ENCODE measurements at places on chromosomes 16 and 17. TPM values are rescaled to one million over a fixed set of nuclear protein-coding genes. Genes with fewer than 3 reads are reported as not detected.

- no peak for DNase-seq
Observed at GRCh38 chr17:50353600-50354195, 7.8 kb downstream of the XYLT2 start.

DNA sequence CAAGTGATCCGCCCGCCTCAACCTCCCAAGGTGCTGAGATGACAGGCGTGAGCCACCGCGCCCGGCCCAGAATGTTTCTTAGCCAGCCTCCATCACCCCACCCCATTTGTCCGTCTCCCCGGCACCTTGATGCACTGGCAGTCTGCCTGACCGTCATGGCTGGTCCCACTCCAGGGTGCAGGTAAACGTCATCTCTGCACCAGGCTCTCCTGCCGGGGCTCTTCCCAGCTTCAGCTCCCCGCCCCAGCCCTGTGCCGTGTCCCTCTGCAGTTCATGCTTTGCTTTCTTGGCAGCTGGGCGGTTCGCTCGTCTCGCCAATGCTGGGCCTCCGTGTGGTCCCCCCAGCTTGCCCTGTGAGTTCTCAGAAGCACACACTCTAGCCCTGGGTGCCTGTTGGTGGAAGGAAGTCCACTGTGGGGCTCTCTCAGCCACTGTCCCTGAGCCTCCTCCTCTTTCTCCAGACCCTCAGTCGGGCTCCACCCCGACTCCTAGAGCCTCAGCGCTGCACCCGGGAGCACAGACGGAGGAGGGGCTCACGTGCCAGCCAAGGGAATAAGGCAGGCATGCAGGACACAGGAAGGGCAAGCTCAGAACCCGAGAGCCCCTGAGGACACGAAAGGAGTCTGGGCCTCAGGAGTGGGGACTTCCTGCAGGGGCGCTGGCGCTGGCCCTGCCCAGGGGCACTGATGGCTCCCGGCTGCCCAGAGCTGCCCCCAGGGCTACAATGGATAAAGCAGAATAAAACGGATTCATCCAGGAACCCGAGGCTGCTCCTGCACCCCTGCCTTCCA lies 12.0 kb downstream of the HS3ST6 start:
- no peak for DNase-seq

DNA sequence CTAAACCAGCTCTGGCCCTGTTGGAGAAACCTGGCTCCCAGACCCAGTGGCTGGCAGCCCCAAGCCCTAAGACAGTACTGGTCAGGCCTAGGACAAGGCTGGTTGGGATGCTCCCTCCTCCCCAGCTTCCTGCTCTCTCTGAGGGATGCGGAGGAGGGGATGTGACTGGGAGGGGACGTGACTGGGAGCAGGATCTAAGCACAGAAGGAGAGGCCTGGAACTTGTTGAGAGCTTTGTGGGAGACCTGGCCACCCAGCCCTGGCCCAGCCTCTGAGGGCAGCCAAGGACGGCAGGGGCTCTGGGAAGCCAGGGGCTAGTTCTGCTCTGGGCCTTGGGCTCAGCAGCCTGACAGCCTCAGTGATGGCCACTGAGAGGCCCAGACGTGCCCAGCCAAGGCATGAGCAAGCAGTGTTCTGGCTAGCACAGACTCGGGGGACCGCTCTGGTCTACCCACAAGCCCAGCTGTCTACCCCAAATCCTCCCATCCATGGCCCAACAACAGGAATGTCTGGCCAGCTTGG lies 22.8 kb downstream of the ATP6V0D1 start:
- no peak for DNase-seq

Gene GP1BA
- not detected for total RNA-seq

DNA sequence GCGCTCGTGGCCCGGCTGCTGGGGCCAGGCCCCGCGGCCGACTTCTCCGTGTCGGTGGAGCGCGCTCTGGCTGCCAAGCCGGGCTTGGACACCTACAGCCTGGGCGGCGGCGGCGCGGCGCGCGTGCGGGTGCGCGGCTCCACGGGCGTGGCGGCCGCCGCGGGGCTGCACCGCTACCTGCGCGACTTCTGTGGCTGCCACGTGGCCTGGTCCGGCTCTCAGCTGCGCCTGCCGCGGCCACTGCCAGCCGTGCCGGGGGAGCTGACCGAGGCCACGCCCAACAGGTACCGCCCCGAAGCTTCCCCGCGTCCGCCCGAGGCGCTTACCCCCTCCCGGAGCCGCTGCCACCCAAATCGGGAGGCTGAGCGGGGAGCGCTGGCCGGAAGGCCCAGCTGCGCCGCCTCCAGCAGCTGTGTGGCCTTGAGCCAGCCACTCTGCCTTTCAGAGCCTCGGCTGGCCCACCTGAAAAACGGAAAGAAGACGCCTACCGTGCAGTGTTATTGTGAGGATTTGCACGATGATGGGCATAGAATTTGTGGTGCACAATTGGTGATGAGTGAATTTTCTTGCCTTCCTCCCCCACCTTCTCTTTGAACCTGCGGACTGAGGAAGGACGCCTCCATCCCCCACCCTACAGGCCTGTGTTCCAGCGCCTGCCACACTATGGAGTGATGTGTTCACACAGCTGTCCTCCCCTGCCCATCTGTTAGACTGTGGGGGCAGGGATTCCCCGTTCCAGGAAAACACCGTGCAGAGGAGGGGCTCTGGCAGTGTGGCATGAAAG lies 523 bp downstream of the NAGLU start:
- DNase-seq = no peak

GRCh38 chr17:50289991-50290702 lies 15.9 kb downstream of the TMEM92 start:
- DNase-seq = peak; percentile 85

Gene SLC35G6
- not detected for total RNA-seq

Gene ASIC2
- total RNA-seq = 0.25 TPM

Gene GOSR2
- 37.4 TPM for total RNA-seq

- no peak for DNase-seq
Observed at GRCh38 chr17:68248199-68248825, 469 bp downstream of the AMZ2 start.

Gene CRYBA1
- total RNA-seq = not detected

Gene PYCARD
- total RNA-seq = 38.5 TPM
